HuH-7 (cell line): ENCODE measurements at places on chromosomes 1 and 21.

GRCh38 chr1:241172486-241172885 lies 184.5 kb downstream of the RGS7 start:
- DNase-seq = no peak

DNA sequence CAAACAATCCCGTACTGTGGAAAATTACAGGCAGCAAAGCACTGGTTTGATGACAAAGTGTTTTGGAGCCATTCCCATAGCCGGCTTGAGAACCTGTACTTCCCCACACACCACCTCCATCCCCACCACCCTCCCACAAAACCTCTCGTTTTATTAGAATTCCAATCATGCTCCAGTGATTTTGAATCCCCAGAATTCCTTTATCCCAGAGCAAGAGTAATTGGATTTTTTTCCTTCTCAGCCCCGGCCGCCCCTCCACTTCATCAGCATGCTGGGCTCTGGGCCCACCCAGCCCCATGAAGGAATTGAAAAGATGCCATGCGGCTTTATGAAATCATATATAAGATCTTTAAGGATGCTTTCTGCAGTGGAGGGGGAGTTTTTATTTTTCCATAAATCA lies 136.6 kb downstream of the OMA1 start:
- DNase-seq = no peak

DNA sequence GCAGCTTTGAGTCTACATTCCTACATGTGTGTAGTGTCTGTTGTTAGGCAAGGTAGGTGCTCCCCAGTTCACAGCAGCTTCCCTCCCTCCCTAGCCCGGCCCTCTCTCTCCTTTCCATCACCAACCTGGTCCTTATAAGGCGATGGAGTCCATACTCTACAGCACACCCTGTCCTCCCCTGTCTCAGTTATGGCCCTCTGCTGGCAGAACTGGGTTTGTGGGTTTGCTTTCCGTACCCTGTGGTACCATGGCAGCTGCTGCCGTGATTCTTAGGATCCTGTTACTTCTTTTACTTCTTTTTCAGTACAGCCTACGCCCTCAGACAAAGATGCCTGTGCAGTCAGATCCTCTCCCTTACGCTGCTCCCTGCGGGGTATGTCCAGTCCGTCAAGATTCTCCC lies 31.7 kb downstream of the AK5 start:
- DNase-seq = peak; percentile 17

DNA sequence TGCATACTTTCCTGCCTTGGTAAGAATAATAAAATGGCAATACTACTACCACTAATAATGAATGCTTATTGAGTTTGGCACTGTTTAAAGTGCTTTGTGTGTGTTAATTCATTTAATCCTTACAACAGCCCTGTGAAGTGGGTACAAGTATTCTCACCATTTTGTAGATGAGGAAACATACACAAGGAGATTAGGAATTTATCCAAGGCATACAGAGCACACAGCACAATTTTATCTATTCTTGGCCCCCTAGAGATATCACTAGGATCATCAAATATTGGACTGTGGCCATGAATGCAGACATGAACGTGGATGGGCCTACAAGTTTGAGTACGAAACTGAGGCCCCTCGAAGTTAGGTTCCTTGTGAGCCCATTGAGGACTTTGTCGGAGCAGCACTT lies 39.5 kb downstream of the TENT5C start:
- no peak for DNase-seq

DNA sequence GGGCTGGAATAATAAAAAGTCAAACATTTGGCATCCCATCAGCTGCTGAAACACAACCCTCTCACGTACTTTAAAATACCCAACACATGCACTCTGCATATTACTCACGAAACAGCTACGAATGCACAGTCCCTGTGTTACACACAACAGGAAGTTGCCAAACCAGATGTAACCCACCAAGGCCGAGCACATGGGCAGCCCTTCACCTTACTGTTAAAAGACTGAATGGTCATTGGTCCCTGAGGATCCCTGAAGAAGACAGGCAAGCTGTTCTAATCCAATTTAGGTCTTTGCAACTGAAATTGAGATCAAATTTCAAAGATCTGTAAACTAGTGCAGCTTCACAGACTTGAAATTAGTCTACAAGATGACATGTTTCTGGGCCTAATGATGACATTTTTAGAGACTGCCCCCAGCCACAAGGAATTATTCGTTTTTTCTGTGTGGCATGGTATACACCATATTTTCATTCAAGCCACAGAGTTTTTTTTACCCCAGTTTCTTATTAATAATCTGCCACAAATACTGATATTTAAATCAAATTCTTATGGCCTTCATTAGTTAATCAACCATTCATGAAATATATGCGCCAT lies 25.6 kb upstream of the IER5 start:
- DNase-seq = no peak

DNA sequence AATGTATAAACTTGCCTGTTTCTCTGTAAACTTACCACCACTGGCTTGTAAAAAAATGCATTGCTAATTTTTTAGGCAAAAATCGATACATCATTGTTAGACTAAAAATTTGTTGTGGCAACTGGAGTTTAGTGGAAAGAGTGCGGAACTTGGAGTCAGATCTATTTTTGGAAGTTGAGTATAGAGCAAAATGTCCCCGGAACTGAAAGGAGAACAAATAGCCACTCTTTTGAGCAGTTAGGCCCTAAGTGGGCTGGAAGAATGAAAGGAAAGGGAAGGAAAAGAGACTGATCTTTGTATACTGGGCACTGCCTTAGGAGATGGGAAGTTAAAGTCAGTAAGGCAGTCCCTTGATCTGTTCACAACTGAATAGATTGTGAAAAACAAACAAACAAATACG lies 30.2 kb downstream of the OPTC start:
- no peak for DNase-seq

- DNase-seq = no peak
These were observed 73.8 kb upstream of the DMRTA2 start for GRCh38 chr1:50497007-50497406.

DNA sequence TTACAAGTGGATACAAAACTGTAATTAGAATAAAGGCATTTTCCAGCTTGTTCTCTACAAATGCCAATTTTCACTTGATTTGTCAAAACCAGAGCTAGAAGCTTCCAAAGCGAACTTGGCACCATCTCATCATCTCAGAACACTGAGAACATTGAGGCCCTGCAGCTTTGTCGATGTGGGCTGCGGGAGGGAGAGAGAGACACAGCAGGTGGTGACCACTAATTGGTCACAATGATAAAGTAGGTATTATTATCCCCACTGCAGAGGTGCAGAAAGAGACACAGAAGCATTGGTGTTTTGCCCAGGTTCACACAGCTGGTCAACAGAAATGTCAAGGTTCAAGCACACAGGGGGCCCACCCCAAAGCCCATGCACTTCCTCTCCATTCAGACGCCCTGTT lies 72.2 kb upstream of the KRTAP19-8 start:
- DNase-seq = no peak

GRCh38 chr1:39676948-39677548 lies 5.1 kb upstream of the NT5C1A start:
- DNase-seq = no peak

DNA sequence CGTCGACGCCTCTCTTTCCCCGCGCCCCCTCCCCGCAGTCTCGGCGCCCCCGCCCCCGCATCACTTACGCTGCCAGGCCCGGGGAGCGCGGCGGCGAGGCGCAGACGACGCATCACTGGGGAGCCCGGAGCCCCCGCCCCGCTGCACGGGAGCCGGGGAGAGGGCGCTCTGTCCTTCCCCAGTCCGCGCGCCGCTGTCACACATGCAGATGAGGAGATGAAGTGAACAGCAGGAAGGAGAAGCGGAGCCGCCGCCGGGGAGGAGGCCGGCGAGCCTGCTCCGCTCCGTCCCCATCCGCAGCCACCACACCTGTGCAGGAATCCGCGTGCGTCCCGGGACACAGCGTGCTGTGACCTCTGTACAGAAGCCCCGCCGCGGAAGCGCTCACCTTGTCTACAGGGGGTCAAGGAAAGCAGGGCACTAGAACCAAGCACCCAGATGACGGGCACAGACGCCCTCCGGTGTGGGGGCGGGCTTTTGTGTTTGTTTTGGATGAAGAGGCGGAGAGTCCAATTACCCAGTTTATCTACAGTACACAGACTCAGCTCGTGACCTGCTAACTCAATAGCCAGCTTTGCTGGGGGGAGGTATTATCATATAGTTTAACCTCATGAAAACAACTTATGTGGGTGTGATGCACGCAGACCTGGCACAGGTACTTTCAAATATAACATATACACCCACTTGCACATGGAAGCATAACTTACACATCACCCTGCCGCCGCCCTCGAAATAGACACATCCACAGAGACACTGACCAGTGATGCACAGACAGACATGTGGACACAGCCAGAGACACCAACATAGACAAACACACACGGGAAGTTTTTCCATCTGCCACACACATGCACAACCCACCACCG lies 12.4 kb downstream of the KLHDC8A start:
- DNase-seq = no peak

DNA sequence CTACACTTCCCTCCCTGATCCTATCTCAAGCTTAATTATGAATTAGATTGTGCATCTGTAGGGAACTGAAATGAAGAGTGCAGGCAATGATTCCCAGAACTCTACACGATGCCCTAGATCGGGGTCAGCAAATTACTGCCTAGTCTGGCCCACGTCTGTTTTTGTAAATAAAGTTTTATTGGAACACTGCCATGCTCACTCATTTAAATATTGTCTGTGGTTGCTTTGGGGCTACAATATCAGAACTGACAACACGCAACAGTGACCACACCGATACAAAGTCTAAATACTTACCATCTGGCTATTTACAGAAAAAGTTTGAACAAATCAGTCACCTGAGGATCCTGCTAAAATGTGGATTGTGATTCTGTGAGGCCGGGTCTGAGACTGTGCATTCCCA lies 74.1 kb downstream of the PGBD5 start:
- DNase-seq = no peak

- no peak for DNase-seq
These were observed 109.7 kb downstream of the TGFBR3 start for GRCh38 chr1:91776068-91776794.

- no peak for DNase-seq
These were observed 7.0 kb downstream of the NOL9 start for GRCh38 chr1:6547301-6547700.

DNA sequence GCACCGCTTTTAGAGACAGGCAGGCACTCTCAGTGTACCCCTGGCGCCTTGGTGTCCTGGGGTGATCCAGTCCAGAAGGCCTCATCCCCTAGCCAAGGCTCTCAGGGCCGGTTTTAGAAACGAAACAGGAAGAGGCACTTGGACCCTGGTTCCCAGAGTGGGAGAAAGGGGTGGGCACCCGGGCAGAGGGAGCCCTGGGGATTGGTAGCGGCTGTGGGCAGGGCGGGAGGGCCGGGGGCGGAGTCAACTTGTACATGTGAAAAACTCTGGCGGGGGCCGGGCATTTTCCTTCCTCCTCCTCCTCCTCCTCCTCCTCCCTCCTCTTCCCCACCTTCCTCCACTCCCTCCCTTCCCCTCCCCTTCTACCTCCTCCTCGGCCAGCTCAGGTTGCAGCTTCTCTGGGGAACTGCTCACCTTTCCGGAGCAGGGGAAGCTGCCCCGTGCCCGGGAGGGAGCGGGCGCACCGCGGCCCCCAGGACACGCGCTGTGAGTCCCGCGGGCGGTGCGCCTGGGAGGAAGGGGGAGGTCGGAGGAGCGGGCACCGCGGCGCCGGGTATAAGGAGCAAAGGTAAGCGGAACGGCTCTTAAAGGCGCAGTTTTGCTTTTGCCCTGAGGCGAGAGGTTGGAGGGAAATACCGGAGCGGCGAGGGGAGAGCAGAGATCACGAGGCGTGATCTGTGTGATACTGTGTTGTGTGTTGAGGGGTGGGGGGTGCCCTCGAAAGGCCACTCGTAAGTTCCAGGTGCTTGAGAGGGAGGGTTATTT lies at the start of gene CDK18:
TSS of gene CDK18 (plus strand) at position 359 of the 765 bp plus-strand sequence. CDS start 18,499 bp downstream, outside the sequence.
- peak; percentile 85 for DNase-seq

- DNase-seq = no peak
These were observed 22.6 kb downstream of the RCAN1 start for GRCh38 chr21:34592120-34592955.

DNA sequence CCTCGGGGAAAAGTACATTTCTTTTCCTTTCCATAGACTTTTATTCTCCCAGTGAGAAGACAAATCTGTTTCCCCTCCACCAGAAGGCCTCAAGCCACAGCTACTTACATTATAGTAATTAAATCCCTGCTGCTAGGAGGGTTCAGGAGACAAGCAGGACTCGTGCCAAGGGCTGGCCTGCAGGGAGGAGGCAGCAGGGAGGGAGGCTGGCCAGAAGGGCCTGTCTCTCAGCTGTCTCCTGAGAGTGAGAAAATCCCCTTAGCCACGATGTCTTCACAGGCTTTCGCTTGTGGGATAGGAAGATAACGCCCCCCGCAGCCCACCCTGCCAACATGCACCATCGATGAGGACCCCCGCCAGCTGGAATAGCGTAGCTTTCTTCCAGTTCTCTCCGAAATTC lies 14.0 kb downstream of the KCNN3 start:
- DNase-seq = no peak

DNA sequence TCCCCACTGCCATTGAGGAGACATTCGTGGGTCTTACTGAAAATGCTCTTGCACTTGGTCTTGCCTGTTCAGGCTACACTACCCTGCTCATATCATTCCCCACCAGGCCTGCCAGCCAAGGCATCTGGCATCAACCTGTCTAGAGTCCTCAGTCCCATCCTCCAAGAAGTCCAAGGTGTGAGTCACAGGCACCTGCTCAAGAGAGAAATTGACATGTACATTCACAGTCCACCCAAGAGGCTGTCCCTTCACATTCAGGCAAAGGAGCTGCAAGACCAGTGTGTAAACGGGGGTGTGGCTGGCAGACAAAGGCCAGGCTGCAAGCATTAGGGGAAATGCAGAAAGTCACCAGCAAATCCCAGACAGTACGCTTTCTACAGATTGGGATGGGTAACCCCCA lies 13.1 kb upstream of the PLA2G2C start:
- no peak for DNase-seq

- no peak for DNase-seq
These were observed 105.5 kb upstream of the SPAG17 start for GRCh38 chr1:118290571-118290970.

DNA sequence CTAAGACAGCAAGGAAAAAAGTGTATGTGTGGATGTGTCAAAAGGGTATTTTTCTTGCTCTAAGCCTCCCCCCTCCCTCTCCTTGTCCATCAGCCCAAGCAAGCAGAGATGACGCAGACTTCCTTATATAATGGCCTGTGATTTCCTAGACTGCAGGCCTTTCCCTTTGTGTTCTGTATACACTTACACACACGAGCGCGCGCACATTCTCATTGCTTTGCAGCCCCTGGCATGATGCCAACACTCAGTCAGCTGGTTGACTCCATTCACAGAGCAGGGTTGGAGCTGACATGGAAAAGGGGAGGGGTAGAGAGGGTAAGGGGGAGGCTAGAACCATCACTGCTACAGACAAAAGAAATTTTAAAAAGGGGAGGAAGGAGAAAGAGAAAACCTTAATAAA lies 41.8 kb downstream of the GATAD2B start:
- DNase-seq = no peak

- DNase-seq = peak; percentile 96
These were observed 9.4 kb downstream of the EPHA2 start for GRCh38 chr1:16146279-16147155.

DNA sequence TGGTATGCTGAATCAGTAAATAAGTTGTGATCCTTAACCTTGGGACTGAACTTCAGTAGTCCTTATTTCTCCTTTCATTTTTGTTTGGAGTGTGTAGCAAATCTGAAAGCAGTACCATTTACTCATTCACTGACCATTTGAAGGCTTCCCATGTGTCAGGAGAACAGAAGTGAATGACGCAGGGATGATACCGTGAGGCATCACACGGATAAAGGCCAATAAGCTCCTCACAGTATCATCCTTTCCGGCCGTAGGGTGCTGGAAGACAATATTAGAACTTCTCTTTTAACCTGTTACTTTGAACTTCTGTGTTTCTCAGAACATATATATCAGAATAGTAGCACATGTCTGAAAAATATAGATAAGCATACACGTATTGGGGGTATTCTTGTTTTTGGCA lies 21.3 kb downstream of the BACH1 start:
- no peak for DNase-seq

GRCh38 chr1:236201786-236202185 lies 59.4 kb downstream of the GPR137B start:
- no peak for DNase-seq
